ENCODE measurements at places on chromosomes 5 and 9. TPM values are rescaled to one million over a fixed set of nuclear protein-coding genes. Genes with fewer than 3 reads are reported as not detected.

GRCh38 chr5:54868511-54869483, 116.6 kb downstream of the ESM1 start:
- no peak for DNase-seq

- no peak for DNase-seq
These were observed 716.5 kb downstream of the MTRR start for GRCh38 chr5:8585230-8586018.

DNA sequence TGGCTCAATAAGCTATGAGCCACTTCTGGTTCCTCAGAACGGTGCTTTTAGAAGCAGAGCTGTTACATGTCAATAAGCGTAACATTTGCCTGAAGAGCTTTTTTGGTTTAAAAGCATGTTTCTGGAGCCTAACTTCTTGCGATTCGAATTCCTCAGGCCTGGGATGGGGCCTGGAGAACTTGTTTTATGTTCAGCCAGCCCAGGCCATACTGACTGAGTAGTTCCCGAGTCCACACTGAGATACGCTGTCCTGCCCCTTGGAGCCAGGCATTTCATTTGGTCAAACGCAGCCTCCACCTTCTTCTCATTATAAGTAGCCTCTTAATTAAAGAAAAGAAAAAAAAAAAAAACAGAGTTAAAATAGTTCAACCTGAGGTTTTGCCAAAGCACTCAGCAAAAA, 260.6 kb upstream of the ANKRD55 start:
- no peak for DNase-seq

The FGF10 gene
- 0.47 TPM for total RNA-seq
